T-helper 17 cell (primary cell): ENCODE measurements at places on chromosomes 5 and 9.

GRCh38 chr5:73939557-73939956 is 313.6 kb downstream of the ARHGEF28 start:
- DNase-seq, result no peak

DNA sequence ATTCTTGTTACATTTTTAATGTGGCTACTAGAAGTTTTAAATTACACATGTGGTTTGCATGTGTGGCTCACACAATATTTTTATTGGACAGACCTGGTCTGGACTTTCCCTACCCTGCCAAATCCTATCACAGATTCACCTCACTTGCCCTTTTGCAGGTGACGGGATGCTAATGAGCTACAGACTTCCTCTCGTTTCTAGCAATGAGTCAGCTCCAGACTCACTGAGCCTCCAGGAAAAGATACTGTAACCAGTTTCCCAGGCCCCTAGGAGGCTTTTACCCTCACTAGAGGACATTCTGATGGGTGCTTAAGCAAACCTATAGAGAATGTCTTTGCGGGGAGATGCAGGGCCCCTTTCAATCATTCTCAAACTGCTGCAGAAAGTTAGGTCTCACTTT is 135.4 kb downstream of the WDR41 start:
- no peak for DNase-seq

GRCh38 chr9:70578720-70579119 is 164.3 kb upstream of the KLF9 start:
- DNase-seq, result no peak

DNA sequence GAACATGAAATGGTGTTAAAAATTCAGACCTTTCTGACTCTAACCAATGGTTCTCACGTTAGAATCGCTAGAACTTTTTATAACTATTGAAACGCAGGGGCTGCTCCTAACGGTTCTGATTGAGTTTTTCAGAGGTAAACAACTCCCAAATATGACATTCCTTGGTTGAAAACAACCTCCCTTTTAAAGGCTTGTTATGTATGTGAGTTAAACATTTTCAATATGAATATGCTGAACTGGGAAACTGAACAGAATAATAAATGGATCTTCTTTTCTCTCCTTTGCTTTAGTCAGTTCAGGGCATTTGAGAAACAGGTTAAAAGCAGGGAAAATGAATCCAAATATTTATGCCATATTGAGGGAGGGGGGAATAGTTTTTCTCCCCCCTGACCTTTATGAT is 13.2 kb upstream of the DPYSL3 start:
- no peak for DNase-seq

DNA sequence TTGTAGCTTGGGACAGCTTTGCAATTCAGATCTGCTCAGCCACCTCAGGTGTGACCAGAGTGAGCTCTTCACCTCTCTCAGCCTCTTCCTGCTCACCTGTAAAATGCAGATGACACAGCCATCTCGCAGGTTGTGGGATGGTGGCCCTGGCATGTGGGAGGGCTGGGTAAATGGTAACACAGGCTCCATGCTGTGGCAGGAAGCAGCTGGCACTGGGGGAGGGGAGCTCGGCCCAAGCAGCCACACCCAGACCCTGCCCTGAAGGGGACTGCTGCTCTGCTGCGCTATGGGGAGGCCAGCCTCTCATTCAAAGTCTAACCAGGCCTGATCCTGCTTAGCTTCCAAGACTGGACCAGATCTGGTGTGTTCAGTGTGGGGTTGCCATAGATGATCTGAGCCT is 24.1 kb downstream of the PHF2 start:
- no peak for DNase-seq

DNA sequence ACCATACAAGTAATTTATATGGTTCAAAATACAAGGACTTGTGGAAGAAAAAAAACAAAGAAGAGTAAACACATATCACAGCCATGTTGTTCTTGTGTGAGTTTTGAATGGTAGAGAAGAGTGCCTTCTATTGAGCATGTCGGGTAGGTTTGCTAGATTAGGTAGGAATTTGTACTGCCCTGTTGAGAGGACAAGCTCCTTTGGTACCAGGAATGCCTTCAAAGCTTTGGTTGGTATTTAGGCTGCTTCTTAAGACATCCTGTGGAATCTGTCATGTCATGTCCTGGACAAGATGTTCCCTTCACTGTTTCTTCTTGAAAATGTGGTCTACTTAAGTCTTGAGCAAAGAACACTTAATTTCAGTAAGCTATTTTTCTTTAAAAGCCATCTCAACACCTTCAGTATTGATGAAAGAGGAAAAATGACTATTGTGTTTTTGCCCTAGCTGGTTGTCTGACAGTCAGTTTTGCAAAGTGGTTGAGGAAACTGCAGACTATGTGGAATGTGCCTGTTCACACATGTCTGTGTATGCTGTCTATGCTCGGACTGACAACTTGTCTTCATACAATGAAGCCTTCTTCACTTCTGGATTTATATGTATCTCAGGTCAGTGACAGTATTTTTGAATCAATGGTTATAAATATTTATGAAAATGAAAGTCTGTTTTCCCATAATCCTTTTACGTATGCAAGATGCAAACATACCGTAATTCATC is 296.9 kb downstream of the ADGRV1 start:
- no peak for DNase-seq

DNA sequence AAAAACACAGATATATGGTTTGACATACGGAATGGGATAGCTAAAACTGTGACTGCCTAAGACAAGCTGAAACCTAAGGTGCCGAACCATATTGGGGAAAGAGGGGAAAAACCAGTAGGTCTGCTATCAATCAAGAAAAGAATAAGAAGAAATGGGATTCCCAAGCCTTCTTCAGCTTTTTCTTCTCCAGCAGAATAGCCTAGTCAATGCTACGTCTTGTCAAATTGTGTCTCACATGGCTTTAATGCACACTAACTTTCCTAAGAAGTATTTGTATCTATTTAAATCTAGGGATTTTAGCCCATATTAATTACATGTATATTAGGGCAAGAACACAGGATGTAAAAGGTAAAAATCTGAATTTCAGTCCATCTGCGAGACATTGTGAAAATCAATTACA is 797 bp upstream of the FBXO38 start:
- no peak for DNase-seq

DNA sequence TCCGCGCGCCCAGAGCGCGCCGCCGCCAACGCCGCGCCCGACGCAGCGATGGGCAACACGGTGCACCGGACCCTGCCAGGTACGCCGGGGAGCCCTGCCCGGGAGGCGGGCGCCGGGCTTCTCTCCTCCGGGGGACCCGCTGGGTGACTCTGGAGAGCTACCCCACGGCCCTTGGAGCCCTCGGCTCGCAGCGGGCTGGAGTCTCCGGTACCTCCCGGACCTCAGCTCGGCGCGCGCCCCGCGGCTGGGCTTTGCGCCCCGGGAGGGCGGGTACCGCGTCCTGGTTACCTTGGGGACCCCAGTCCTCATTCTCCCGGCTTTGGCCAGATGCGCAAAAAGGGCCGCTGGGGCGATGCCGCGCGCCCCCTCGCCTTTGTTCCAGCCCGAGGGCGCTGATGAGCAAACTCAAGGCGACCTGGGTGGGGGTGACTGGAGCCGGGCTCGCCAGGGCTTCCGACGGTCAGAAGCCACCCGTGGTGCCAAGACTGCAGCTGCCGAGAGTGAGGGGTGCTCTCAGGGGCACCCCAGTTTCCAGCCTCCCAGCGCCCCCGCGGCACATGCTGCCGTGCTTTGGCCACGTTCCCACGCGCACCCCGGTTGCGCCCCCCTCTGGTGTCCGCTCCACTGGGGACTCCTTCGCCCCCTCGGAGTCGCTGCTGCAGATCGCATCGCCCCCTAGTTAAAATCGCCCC is 442 bp downstream of the NEURL1B start:
- DNase-seq, result no peak

- no peak for DNase-seq
Measured at GRCh38 chr9:94183240-94183999, 75.7 kb upstream of the ZNF169 start.

- no peak for DNase-seq
Measured at GRCh38 chr5:57891443-57891842, 408.8 kb upstream of the ACTBL2 start.

DNA sequence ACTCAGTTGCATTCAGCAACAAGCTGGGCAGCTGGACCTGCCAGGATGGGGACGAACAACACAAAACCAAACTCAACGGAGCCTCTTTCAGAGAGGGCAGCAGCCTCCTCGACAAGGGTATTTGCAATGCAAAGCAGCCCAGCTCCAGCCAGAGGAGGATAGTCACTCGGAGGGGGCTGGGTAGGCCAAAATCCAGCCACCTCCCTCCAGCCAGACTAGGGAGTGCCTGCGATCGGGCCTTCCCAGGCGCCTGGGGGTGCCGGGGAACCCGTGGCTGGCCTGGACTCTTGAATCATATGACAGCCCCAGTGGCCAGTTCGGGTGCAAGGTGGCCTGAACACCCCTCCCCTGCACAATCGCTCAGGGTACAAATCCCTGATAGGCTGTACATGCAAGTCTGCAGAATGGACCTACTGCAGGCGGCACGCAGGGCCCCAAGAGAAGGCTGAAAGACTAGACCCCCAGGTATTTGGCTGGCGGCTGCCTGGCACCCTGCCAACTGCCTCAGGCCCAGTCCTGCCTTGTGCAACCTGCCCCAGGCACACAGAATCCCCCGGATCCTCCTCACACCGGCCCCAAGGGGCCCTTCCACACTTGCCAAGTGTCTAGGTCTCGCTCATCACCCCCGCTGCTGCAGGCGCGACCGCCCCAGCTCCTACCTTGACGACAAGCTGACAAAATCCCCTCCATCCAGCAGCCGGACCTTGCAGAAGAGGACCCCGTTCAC is 1.3 kb downstream of the EEIG1 start:
- no peak for DNase-seq

DNA sequence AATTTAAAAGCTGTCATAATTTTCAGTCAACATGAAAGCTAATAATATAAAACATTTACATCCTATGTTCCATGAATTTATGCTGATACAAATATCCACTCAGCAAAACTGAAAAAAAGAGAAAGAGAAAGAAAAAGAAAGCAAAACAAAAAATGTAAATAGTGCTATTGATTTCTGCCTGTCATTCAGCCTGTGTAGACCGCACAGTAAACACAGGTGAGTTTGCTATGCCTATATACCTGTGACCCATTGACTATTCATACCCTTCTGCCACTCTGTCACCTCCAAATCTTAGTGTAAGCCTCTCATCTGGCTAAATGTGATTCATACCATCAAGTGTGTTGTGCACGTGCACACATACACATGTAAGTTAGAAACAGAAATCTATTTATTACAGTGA is 359.0 kb upstream of the RORB start:
- no peak for DNase-seq

- no peak for DNase-seq
Measured at GRCh38 chr5:134086225-134086942, 28.1 kb upstream of the TCF7 start.

DNA sequence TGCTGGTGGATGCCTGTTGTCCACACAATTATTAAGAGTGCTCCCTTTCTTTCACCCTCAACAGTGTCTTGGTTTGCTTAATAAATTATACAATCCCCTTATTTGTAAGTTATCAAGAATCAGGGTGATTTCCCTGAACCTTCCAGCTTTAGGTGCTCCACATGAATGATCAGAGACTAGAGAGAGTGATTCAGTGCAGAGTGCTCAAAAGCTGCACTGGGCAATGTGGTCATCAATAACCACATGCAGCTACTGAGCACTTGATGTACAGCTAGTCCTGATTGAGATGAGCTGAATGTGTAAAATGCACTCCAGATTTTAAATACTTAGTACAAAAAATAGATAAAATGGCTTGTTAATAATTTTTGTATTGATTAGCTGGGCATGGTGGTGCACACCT is 76.8 kb upstream of the TRIO start:
- no peak for DNase-seq

DNA sequence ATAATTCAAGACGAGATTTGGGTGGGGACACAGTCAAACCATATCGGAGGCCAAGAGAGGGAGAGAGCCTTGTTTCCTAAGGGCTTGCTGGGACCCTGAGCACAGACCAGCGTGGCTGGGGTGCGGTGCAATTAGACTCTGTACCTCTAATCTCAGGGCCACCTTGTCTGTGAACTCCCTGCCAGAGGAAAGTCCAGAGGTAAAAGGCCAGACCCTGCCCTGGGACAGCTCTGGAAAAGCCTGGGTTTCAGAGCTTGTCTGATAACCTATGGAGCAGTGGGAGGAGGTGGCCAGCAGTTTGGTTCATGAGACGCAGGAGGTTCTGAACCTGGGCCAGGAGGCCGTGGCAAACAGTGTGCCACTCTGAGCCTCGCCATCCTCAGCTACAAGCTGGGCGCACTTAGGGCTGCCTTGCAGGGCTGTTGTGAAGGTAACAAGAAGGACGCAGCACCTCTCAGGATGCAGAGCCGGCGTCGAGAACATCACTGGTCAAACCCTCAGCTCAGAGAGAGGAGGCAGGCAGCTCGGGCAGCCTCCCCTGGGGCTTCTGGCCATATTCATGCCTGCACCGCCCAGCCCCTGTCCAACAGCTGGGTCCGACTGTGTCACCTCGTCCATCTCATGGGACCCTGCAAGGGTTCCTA is 4.8 kb upstream of the DOLPP1 start:
- no peak for DNase-seq

DNA sequence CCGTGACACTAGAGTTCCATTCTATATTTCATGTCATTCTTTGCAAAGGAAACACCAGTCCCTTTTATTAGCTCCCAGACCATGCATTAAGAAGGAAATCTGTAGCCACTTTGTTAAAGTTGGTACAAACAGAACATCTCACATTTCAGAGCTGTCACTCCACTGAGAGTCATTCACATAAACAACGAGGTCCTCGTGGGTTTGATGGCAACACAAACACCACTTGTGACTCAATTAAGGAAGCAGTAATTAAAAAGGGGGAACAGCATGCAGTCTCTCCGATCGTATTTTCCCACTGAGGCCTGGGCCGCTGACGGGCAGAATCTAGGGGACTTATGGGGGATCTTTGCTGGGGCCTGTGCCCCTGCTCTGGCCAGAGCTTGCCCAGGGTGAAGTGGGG is 94.2 kb upstream of the ZNF618 start:
- no peak for DNase-seq

GRCh38 chr9:95048225-95049087 is 269.1 kb downstream of the FANCC start:
- DNase-seq, result peak; percentile 16

DNA sequence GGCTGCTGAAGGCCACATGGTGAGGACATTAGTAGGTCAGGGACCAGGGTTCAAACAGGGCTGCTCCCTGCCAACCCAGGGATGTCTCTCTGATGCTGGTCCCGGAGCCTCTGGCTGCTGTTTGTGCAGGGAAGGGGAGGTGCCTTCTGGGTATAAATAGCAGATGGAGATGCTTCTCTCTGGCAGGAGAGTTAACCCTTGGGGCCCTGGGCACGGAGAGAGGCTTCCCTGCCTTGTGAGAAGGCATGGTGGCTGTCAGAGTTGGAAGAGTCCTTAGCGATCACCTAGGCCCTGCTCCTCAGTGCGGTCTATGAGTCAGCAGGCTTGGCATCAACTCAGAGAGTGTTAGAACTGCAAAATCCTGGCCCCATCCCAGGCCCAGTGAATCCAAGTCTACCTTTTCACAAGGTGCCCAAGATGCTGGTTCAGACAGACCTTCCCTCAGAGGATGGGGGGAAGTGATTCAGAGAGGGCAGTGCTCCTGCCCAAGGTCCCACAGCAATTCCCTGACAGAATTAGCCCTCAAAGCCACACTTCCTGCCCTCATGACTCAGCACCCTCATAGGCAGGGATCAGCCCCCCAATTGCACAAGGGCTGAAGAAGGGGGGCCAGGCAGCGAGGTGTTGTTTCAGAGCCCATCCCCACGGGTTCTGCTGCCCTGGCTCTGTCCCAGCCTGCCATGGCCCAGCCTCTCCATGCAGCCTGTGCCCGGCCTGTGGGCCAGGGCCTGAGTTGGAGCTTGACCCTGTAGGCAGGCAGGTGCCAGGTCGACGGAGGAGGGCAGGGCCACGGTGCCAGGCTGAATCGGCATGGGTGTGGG is 25.6 kb downstream of the CAMK2A start:
- no peak for DNase-seq
